Stimulated activated CD4-positive, alpha-beta T cell treated with anti-CD3 and anti-CD28 coated beads, TNF-alpha, amount 100 ng/mL, for 4 hours (primary cell): ENCODE measurements at places on chromosomes 4 and X.
A peak's percentile ranks its signal among the peaks of the same experiment; 100 is the strongest.

DNA sequence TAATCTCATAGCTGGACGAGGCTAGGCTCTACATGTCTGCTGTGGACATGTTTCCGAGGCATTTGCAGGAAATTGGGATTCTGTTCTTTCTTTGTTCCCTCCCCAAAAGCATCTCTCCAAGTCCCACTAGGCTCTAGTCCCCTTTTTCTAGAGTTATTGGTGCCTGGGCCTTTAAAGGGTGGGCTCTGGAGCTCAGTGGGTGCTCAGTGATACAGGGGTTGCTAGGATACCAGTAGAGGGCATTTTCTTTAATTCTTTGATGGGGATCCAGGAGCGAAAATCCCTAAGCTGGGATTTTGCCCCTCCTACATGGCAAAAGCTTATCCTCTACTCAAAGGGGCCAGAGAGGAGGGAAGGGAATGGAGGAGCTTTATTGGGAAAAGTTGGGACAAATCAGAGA is 34.2 kb downstream of the ARHGEF9 start:
- no peak for DNase-seq

GRCh38 chrX:151175283-151176062 is 911 bp upstream of the GPR50 start:
- no peak for DNase-seq

DNA sequence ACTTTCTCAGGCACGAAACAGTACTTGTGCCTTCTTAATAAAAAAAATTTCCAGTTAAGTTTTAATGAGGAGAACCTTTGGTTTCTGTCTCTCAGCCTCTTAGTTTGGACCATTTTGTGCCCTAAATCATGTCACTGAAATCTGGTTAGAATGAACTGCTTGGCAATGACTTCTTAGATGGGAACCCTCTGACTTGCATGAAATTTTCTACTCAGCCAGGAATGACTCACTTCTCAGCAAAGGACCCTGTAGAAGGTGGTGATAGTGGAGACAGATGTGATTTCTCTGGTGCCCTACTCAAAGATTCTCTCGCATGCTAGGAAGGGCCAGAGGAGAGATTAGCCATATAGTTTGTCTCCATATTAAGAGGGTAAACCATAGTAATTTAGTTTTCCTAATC is 50.5 kb downstream of the RASL11B start:
- no peak for DNase-seq

DNA sequence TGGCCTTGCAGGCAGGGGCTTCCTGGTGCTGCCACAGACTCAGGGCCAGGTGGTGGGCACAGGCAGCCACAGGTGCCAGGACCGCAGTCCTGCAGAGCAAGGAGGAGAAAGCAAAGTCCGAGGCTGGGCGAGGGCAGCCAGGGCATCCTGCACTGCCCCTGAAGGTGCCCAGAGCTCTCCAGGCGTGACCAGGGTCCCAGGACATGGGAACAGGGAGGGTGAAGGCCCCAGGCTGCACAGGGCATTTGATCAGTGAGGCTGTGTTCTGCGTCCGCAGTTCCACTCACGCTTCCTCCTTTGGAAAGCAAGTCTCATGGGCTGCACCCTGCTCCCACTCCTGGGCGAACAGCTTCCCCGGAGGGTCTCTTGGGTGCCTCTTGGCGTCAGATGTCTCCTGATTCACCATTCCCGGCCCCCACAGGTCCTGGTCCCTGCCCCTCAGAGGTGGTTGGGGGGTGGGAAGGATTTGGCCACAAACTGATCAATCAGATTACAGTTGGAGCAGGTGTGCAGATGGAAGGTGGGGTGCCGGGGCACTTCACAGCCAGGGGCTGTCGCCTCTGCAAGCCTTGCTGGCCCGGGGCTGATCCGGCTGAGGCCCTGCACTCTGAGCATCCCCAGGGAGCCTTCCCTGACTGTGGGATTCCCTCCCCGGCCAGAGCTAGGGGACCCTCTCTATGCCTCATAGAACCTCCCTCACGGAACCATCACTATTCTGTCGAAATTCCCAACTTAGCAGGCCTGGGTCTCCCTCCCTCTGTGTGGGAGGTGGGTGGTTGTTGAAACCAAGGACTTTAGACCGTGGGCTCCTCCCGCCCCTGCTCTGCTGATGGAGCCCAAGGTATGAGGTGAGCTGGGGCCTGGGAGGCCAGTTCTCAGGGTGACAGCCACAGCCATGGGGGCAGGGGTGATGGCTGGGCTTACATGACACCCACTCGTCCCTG is 3.3 kb downstream of the SH3TC1 start:
- no peak for DNase-seq

- no peak for DNase-seq
These were observed 96.1 kb downstream of the ANOS1 start for GRCh38 chrX:8635812-8636211.

GRCh38 chr4:7960790-7961655 is 21.4 kb upstream of the AFAP1 start:
- peak; percentile 32 for DNase-seq

DNA sequence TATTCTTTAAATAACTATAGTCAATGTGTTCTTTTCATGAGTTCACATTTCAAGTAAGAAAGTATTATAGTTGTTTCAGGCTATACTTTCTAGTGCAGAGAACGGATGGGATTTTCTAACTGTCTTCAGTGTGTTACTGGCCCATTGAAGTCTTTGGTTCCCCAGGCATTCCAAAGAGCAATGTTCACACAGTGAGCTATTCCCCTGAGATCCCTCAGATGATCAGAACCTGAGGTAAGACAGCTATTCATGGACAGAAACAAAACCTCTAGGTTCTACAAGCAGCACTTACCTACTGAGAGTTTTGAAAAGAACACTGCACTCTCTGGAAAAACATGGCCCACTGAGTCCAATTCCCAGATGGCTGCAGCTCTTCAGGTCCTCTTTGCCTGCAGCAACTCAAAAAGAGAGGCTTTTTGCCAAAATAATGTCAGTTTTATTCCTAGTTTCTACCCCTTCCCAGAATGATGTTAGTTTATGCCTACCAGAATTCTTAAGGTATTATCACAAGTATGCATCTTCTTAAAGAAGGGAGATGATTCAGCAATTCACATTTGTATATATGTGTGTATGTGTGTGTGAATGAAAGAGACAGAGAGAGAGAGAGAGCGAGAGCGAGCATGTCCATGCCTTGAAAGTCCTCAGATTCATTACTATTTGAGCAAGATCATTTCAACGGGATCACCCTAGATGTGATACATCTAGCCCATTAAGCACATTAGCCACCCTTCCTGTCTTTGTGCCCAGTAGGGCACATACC is 146.1 kb downstream of the PDHA2 start:
- no peak for DNase-seq

- DNase-seq: no peak
These were observed 14.5 kb downstream of the SHISA3 start for GRCh38 chr4:42411803-42412202.

DNA sequence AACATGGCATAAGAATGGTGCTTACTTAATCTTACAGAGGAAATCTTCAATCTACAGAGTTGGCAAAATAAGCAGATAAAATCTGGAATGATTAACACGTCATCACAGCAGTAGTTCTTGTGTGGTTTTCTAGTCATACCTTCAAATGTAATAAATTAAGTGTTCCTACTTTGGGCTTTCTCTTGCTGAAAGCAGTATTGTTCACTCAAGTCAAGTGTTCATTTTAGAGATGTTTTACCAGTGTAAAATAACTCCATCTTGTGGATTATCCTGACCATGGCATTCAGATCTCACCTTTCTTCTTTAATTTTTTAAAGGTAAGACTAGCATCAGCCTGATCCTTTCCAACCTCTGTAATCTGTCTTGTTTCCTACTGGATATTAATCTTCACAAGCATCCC is 72.9 kb downstream of the ADAMTS3 start:
- no peak for DNase-seq

- DNase-seq: no peak
These were observed 45.8 kb upstream of the IL21 start for GRCh38 chr4:122666527-122667245.

- DNase-seq: no peak
These were observed 17.0 kb upstream of the UGT2B17 start for GRCh38 chr4:68593112-68593511.

- DNase-seq: no peak
These were observed 32.2 kb downstream of the TRMT44 start for GRCh38 chr4:8472689-8473197.

DNA sequence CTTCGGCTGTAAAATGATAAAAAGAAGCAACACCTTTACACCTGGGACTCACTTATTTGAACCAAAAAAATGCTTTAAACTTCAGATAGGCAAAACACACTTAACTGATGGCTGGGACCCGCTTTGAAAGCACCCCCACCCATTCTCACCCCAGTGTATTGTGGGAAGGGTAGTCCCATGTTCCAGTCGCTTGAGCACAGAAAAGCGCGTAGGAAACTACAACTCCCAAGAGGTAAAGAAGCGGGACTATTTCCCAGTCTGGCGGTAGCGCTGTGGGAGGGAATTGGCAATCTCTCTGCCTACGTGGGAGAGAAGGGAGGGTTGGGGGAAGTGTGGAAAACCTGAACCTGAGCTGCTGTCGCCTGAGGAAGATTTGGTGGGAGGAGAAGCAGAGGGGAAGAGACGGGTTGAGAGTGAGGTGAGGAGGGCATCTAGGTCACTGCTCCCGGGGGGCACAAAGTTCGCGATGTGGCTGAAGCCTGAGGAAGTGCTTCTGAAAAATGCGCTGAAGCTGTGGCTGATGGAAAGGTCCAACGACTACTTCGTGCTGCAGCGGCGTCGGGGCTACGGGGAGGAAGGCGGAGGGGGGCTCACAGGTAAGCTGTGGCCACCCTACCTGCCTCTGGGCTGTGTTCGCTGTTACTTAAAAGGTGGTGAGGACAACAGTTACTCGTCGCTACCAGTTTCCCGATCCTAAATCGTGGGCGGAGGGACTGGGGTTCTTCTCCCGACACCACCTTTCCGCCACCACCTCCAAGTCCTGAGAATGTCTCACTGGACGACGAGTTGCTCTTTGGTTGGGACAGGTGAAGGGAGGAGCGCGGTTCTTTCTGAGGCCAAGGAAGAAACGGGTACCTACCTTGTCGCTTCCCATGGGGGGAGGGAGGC is at the start of gene TBC1D8B:
Gene TBC1D8B (plus strand): TSS at position 286 of the 888 bp plus-strand sequence. CDS start 181 bp downstream, at position 467.
- DNase-seq: no peak

GRCh38 chr4:54712206-54712605 is 54.4 kb downstream of the KIT start:
- no peak for DNase-seq

GRCh38 chr4:41622787-41623186 is 84.8 kb downstream of the LIMCH1 start:
- DNase-seq: no peak

DNA sequence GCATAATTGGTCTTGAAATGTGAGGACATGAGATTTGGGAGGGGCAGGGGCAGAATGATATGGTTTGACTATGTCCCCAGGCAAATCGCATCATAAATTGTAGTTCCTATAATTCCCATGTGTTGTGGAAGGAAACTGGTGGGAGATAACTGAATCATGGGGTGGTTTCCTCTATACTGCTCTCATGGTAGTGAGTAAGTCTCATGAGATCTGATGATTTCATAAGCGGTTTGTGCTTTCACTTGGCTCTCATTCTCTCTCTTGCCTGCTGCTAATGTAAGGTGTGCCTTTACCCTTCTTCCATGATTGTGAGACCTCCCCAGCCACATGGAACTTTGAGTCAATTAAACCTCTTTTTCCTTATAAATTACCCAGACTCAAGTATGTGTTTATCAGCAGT is 2595.9 kb downstream of the PCDH7 start:
- DNase-seq: no peak
